Stimulated activated CD4-positive, alpha-beta T cell treated with anti-CD3 and anti-CD28 coated beads, TNF-alpha, amount 100 ng/mL, for 1 hour (primary cell): ENCODE measurements at places on chromosomes 3 and 15.

GRCh38 chr3:172129850-172130716 lies 90.7 kb downstream of the FNDC3B start:
- peak; percentile 5 for DNase-seq

DNA sequence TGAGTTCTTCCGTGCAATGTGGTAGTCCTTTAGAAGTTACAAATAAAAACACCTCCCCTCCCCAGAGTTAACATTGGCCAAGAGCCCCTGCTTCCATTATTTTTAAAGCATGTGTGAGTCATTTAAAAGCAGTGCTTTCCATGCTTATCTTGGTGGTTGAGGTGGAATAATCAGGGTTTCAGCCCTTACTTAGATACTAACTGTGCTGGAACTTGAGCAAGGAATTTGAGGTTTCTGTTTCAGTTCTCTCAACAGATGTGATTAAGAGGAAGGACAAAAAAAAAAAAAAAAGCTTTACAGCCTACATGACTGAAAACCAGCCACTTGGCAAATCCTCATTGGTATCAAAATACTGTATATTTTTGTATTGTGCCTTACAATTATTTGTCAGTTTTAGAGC lies 64.5 kb downstream of the CGNL1 start:
- no peak for DNase-seq

- DNase-seq = no peak
These were observed 102.6 kb upstream of the ZPLD1 start for GRCh38 chr3:102332205-102332604.

DNA sequence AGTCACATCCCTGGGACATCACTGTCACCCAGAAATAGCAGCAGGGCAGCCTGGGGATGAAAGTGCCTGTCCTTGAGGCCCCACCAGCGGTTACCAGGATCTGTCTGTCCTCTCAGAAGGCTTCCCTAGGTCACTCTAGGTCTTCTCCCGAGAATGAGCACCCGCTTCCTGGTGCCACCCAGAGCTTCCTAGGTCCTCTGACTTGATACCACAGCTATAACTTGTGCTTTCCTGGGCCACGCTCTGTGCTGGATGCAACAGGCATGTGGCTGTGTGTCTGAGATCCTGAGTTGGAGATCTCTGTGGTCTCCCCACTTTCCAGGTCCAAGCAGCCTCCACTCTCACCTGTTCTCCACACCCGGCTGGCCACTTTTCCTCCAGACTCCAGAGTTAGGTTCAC lies 25.8 kb downstream of the ARNT2 start:
- no peak for DNase-seq

DNA sequence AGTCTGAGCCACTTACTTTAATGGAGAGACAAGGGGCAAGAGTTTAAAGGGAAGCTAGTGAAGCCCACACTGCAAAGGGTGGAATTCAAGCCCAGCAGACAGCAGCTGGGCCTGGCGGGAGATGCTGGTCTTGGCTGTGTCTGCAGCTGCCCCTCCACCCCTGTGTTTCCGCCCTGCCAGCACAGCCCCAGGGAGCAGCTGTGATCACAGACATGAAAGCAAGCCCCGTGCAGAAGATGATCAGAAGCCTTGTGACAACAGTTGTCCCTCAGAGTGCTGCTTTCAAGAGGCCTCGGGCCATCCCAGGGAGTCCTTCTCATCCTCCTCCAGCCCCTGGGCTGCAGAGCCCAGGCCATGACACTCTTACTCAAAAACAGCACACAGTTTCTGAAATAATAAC lies 24.1 kb upstream of the SLC6A1 start:
- DNase-seq = no peak

DNA sequence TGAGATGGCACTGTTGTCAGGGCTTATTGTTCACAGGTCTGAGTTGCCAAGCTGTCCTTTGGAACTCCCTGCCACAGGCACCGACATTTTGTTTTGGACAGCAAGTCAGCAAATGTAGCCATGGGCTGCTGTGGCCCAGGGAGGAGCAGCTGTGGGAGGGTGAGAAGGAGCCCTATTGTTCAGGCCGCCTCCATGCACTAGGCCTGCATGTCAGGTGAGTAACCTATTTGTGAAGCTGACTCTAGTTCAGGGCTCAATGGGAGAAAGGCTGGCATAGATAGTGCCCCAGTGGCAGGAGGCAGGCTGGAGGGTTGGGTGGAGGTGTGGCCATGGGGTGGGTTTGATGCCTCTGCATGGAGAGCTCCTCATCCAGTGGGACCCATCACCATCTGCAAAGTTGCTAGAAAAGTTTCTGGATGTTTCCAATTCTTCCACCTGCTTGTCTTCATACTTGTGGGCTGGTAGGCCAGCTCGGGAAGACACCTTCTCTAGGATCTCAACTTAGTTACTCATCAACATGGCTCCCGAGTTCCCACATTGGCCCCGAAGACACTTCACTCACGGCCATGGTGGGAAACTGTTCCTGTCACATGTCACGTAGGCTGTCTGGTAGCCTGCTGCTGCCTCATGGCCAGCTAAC lies 19.5 kb downstream of the AMOTL2 start:
- no peak for DNase-seq

- no peak for DNase-seq
These were observed 138.8 kb downstream of the LRRK1 start for GRCh38 chr15:101057841-101058407.

GRCh38 chr15:75153087-75153486 lies 48.6 kb upstream of the C15orf39 start:
- DNase-seq = no peak

GRCh38 chr15:75720297-75720696 lies 7.6 kb upstream of the CSPG4 start:
- DNase-seq = no peak

DNA sequence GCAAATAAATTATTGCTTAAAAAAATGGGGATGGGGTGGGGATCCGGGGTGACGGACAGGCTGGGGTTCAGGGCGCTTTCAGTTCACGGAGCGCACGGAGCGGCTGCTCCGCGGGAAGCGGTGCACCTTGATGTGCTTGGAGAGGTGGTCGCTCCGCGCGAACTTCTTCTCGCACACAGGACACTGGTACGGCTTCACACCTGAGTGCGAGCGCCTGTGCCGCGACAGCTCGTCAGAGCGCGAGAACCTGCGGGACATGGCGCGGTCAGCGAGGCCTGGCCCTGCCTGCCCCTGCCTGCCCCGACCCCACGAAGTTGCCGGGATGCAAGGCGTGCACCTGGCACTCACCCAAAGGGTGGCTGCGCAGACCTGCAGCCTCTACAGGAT lies 13.6 kb downstream of the KLF15 start:
- DNase-seq = no peak

DNA sequence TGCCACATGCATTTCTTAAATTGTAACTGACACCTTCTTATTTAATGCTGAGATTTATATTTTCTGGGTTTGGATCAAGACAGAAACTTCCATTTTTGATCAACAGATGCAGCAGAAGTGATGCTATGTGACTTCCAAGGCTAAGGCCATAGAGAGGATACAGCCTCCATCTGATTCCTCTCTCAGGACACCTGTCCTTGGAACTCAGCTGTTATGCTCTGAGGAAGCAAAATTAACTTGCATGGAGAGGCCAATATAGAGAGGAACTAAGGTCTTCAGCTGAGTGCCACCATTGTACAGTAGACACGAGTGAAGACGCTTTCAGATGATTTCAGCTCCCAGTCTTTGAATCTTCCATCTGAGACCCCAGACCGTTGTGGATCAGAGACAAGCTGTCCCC lies 296.9 kb upstream of the TBL1XR1 start:
- no peak for DNase-seq

DNA sequence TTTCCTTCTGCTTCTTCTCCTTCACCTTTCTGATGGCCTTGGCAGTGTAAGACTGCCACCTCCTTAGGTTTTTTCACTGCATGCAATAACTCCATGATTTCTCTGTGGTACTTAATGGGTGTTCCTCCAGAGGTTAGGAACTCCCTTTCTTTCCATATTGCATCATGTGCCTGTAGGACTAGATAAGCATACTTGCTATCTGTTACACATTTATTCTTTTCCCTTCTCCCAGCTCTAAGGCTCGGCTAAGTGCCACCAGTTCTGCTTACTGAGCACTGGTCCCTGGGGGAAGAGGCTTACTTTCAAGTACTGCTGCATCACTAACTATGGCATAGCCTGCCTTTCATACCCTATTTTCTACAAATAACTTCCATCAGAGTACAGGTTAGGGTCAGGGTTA lies 351.8 kb downstream of the OTOL1 start:
- no peak for DNase-seq

GRCh38 chr15:70172124-70172523 lies 74.4 kb upstream of the TLE3 start:
- no peak for DNase-seq
